NCI-H2171 treated with DMSO at 0.1 percent for 48 hours (cell line): ENCODE measurements at places on chromosomes 1 and 21.

DNA sequence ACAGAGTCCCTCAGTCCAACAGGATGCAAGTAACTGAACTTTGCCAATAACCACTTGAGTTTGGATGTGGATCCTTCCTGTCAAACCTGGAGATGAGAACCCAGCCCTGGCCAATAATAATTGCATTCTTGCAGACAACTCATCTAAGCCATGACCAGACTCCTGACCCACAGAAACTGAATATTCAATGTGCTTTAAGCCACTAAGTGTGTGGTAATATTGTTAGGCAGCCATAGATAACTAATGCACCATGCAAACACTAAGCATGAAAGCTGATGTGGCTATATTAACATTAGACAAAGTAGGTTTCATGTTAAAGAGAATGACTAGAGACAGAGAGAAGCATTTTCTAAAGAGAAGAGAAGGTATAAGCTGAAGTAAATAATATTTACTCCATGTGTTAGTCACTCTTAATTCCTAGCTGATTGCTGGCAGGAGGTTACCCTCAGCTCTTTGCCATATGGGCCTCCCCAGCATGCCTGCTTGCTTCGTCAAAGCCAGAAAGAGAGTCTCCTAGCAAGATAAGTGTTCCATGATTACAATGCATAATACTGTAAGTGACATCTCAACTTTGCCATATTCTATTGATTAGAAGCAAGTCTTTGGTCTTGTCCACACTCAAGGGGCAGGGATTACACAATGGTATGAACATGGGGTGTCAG is 276.4 kb upstream of the PLXNA2 start:
- DNase-seq, result peak; percentile 5

DNA sequence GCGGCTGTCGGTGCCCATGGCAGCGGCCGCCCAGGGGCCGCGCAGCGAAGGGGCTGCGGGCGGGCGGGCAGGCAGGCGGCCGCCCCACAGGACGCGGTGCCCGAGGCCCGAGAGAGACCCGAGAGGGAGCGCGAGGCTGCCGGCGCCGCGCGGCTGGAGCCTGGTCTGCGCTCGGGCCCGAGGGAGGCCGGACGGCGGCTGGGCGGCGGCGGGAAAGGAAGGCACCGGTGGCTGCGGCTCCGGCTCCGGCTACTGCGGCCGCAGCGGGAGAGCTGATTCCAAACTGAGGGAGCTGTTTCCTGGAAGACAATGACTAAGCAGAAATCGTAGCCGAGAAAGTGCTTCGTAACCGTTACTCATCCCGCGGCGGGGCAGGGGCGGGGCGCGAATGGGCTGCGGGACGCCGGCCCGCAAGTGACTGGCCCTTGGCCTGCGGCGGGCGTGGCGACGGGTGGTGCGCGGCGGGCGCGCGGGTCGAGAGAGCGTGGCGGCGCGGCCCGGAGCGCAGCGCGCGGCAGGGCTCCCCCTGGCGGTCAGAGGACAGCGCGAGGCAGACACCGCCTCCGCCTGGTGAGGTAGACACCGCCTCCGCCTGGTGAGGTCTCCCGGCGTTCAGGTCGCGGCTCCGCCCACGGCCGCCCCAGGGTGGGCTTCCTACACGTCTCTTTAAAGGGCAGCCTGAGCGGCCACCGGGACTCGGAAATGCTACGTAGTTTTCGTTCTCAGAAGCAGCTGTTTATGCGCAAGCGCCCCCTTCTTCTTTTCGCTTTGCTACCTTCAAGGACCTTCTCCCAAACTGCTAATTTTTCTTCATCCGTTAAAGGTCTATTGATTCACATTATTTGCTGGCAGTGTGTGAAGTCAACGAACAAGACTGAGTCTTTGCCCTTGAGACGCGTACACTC is at the start of gene GCLM:
GCLM (minus strand) TSS at position 285 of the 905 bp plus-strand sequence; CDS start at position 18, 267 bp downstream.
- DNase-seq, result peak; percentile 69

DNA sequence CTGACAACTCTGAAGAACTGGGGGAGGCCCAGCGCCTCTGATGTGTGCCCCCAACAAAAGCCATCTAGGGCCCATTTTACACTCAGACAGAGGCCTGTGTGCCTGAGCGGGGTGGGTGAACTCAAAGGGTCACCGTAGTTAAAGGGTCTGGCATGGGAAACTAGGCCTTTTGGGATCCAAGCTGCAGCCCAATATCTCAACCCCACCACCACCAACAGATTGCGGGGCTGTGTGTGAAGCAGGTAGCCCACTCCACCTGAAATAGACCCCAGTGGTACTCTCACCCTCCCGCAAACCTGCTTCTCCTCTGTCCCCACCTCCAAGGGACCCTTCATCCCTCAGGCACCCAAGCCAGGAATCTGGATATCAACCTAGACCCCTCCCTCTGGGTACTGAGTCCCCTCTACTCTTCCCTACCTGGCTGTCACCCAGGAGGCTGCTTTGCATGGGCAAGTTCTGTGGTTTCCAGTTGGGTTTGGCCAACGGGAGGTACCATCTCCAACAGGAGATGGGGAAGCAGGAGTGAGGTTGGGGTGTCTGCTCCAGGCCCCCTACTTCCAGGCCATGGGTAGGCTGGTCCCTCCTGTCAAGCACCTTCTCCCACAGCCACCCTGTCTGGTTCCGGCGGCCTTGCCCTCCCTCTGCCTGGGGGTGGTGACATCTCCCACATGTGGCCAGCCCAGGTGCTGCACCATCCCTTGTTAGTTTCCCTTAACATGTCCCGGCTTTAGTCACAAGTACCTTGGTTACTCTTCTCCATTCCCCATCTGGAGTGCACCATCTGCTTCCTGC is 35.2 kb upstream of the LRP8 start:
- DNase-seq, result peak; percentile 91

GRCh38 chr1:82567348-82567747 is 766.6 kb downstream of the ADGRL2 start:
- no peak for DNase-seq

DNA sequence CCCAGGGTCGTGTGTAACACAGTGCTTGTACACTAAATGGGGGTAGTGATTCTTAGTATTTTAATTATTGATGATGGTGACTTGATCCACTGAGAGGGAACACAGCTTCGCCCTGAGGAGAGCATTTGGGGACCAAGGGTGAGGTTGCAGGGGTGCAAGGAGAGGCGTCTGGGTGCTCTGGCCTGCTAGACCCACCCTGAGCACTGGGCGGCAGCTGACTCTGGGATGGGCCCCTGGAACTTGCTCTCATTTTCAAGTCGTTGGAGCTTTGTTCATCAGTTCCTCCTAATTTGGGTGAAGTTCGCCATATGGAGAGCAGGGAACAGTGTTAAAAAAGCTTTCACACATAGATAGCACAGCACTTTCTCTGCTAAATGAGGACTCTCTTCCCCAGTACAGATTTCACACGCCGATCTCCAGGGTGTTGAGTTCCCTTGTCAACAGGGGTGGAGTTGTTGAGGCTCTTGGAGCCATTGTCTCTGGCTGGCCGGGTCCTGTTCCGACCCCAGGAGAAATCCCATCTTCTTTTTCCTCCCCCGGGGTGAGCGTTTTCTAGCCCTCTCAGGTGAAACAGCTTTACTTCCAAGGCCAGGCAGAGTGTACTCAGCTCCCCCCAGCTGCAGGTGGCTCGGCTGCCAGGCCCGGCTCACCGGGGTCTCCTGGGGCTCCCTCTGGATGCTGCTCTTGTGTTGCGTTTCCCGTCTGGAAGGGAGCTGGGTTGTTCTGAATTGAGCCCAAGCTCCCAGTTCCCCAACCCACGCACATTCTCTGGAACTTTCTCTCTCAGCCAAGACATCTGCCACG is 367.4 kb downstream of the RPS6KC1 start:
- peak; percentile 25 for DNase-seq

GRCh38 chr21:23890652-23891051 is 1716.6 kb downstream of the MRPL39 start:
- DNase-seq, result no peak

- no peak for DNase-seq
Observed at GRCh38 chr1:67433837-67434236, 3.6 kb upstream of the SERBP1 start.

- DNase-seq, result no peak
Observed at GRCh38 chr21:20108976-20109540, 889.2 kb upstream of the NCAM2 start.

GRCh38 chr1:240663169-240663879 is 51.4 kb upstream of the GREM2 start:
- DNase-seq, result no peak

DNA sequence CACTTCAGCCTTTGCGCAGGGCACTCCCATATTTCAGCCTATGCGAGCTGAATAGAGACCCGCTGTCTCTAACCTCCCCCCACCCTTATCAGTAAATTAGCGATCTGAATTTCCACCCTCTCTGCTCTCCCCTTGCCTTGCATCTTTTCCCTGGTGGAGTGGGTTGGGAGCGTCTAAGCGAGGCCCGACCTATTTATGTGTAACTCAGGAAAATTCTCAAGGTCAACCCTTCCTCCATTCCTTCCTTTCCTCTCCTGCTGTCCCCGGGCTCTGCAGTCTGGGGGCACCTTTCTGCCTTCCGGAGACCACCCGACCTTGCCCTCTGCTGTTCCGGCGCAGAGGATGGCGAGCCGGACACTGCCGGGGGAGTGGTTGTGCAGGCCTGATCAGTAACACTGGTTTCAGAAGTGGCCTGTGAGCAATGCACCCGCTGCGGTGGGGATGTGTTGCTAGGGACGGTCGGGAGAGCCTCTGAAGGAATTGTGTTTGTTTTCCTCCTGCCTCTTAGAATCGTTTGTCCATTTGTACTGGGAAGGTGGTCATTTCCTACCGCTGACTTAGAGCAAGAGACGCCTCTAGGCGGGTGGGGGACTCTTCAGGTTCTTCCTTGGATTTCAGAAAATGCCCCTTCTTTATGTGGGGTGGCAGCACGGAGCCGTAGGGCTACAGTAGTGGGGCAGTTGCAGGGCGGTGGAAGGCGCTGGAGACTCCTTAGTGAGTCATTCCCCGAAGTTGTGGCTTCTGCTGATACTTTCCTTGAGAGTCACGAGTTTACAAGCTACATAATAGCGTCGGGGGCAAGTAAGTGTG is 513 bp downstream of the MGST3 start:
- peak; percentile 35 for DNase-seq

- DNase-seq, result no peak
Observed at GRCh38 chr21:25885405-25885804, 150.6 kb downstream of the GABPA start.

DNA sequence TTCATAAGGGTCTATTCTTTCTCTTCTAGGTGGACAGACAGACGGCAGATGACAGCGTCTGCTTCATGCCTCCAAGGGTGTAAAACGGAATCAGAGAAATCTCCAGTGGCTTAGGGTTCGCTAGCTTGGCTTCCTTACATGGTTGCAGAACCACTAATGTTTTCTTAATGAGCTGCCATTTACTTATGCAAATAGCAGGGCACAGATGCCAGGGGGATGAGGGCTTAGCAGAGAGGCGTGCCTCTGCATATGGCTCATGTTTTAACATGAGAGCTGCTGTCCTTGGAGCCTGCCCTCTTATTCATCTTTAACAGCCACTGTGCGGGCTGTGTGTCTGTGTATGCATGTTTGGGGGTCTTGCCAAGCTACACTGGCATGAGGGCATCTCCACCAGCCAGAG is 119.6 kb downstream of the IER5 start:
- peak; percentile 66 for DNase-seq

GRCh38 chr1:96579636-96580035 is 141.9 kb upstream of the PTBP2 start:
- DNase-seq, result no peak

DNA sequence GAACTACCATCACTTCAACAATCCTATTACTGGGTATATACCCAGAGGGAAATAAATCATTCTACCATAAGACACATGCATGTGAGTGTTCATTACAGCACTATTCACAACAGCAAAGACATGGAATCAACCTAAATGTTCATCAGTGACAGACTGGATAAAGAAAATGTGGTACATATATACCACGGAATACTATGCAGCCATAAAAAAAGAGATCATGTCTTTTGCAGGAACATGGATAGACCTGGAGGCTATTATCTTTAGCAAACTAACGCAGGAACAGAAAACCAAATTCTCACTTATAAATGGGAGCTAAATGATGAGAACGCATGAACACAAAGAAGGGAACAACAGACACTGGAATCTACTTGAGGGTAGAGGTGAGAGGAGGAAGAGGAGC is 39.0 kb downstream of the KIAA0319L start:
- no peak for DNase-seq

DNA sequence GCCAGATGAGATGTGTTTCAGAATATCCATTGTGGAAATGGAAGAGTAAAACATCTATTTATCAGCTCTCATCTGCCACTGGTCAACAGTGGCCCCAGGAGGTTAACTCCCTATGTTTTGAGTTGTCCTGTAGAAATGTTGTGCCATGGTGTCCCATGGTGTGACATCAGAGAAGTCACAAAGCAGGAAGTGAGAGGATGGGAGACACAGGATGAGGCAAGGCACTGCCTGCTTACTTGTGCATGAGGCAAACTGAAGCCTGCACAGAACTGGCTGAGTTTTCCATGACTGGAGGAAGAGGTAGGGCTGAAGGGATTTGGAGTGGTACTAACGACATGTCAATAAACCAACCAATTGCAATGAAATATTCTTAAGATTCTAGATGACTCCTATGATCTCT is 131.5 kb upstream of the ZNF644 start:
- no peak for DNase-seq

GRCh38 chr1:203174324-203174985 is 1.2 kb downstream of the MYBPH start:
- no peak for DNase-seq

DNA sequence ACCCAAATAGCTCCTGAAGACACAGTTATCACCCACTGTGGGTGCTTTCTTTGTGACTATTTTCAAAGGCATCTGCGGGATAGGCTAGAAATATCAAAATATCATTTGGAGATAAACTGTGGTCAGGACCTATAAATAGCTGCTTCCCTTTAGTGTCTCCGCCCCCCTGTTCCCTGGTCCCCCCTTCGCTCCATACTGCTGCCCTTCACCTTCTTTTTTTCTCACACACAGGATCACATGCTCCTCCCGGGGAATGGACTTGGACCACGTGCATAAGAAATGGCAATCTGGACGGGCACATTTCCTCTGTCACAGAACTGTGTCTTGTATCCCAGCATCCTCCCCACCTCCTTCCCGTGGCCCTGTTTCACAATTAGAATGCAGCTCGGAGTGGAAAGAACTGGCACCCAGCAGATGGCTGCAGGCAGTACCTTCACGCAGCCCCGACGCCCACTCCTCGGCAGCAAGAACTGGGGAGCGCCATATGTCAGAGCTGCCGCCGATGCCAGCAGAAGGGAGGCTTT is 68.8 kb upstream of the SSX2IP start:
- peak; percentile 91 for DNase-seq

DNA sequence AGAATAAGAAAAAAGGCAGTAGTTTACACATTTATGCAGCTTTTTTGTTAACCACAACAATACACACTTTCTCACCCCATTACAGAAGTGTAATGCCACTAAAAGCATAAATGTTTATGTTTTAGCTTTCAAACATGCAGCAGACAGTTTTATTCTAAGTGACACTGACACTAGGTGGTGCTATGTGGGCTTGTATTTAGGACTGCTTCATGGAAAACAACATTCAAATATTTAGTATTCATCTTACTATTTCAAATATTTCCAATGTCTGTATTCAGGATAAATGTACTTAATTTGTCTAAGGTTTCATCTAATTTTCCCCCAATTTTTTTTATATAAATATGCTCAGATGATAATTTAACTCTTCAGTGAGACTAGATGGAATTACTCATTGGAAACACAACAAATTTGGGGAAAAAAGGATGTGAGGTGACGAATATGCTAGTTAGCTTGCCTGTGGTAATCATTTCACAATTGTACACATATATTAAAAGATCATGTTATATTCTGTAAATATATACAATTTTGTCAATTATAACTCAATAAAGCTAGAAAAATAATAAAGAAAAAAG is 71.4 kb downstream of the USP1 start:
- DNase-seq, result peak; percentile 67

GRCh38 chr1:67674260-67675011 is 10.6 kb upstream of the GADD45A start:
- peak; percentile 99 for DNase-seq
